ENCODE measurements at places on chromosomes 4 and X.

GRCh38 chrX:97597954-97598353 is 714.2 kb downstream of the RPA4 start:
- DNase-seq, result no peak

DNA sequence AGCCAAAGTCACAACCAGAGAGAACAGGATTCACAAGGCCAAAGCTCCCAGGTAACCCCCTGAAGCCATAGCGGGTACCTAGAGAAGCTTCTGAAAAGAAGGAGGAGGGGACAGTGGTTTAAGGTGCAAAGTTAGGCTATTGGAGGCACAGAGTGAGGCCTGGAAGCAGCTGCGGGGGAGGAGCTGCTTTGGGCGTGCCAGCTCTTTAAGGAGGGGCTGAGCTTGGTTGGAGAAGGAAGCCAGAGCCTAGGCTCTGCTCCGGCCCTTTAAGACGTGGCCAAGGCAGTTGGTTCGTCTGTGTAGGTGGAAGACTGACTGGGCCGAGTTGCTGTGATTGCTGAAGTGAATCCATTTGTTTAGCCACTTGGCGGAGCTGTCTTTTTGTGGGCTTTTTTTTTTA is 1.5 kb downstream of the KLF8 start:
- no peak for DNase-seq

DNA sequence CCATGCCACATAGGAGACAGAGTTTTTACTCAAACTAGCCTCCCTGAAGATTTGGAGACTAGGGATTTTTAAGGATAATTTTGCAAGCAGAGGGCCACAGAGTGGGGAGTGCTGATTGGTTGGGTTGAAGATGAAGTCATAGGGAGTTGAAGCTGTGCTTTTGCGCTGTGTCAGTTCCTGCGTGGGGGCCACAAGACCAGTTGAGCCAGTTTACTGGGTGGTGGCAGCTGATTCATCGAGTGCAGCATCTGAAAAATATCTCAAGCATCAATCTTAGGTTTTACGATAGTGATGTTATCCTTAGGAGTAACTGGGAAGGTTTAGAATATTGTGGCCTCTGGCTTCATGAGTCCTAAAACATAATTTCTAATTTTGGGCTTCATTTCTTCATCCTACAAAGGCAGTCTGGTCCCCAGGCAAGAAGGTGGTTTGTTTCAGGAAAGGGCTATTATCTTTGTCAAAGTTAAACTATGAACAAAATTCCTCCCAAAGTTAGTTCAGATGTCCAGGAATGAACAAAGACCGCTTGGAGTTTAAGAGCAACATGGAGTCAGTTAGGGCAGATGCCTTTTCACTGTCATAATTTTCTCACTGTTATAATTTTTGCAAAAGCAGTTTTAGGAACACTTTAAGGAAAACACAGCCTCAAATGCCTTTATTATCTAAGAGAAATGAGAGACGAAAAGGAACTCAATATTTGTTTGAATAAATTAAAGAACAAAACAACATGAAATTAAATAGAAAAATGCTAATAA is 960.8 kb upstream of the PRKX start:
- no peak for DNase-seq

DNA sequence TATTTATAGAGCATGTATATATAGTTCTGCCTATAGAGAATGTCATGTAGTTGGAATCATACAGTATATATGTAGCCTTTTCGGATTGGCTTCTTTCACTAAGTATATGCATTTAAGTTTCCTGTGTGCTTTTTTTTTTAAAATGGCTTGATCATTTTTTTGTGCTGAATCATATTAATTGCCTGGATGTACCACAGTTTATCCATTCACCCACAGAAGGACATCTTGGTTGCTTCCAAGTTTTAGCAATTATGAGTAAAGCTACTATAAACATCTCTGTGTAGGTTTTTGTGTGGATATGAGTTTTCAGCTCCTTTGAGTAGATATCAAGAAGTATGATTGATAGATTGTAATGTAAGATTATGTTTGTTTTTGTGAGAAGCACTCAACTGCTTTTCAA is 23.8 kb downstream of the PTTG2 start:
- no peak for DNase-seq

GRCh38 chr4:141473952-141474351 is 162.4 kb upstream of the IL15 start:
- DNase-seq, result no peak

GRCh38 chr4:147879676-147880075 is 147.8 kb downstream of the ARHGAP10 start:
- no peak for DNase-seq

GRCh38 chr4:175424111-175424510 is 388.0 kb downstream of the GPM6A start:
- DNase-seq, result no peak

DNA sequence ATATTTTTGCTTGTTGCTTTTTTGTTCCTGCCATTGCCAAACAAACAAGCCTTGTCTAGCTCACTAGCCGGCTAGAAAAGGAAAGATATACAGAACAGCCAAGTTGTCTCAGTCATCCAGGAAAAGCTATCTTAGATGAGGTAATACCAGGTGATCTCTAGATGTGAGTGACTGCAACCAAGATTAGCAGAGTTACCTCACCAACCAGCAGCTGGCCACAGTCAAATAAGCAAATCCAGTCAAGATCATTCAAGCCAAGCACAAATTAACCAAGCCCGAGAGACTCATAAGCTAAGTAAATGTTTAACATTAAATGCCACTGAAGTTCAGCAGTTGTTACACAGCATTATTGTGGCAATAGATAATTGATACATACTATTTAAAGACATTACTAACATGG is 108.6 kb downstream of the CENPC start:
- DNase-seq, result peak; percentile 20

- no peak for DNase-seq
Measured at GRCh38 chr4:142565771-142566170, 280.3 kb downstream of the INPP4B start.

DNA sequence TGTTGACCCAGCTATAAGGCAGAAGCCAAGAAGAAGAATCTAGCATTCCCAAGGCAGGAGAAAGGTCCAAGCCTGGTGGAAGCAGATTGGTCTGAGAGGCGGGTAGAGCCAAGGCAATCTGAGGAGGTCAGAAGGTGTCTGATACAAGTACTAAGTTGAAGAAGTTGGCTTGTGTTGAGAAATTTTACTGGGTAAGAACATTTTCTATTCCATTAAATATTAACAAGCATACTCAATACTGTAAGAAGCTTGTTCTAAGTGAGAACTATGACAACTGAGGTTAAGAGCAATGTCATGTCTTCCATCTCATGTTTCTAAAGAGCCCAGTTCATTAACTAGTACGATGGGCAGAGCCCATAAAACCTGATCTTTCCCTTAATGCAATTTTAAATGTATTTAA is 75.0 kb downstream of the FAM13A start:
- no peak for DNase-seq

- no peak for DNase-seq
Measured at GRCh38 chrX:39904816-39905537, 192.8 kb downstream of the BCOR start.

DNA sequence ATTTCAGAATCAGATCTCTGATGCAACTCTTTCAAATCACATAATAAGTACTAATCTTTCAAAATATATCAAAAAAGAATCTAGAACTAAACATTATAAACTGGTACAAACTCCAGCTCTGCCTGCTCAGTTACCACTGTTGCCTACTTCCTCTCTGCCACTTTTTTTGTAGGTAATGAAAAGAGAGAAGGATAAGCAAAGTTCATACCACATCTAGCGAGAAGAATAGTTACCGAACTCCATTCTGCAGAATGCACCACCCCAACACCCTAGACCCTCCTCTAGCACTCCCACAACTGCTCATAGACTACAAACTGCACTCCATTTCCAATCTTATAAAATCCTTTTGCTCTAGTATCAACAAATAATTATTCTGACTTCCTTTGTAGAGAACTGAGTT is 19.7 kb upstream of the LRBA start:
- no peak for DNase-seq

GRCh38 chr4:158190718-158191117 is 17.9 kb upstream of the GASK1B start:
- DNase-seq, result no peak

DNA sequence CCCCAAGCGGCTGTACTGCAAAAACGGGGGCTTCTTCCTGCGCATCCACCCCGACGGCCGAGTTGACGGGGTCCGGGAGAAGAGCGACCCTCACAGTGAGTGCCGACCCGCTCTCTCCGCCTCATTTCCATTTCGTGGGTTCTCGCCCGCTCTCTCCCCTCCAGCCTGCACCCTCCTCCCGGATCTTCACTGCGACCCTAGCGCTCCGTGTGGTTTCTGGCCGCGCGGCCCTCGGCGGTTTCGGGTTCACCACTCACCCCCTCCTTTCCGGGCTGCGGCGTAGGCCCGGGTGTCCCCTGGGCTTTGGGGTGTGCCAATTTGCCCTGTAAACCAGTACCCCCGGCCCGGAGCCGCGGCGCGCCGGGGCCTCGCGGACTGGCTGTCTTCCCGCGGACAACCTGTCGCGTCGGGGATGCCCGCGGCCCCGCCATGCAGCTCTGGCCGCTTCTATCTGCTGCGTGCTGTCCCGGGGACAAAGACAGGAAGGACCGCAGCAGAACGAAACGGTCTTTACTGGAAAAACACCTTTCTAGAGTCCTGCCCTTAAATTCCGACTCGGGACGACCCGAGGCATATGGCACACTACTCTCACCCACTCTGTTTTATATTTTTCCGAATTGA is 737 bp downstream of the FGF2 start:
- no peak for DNase-seq

DNA sequence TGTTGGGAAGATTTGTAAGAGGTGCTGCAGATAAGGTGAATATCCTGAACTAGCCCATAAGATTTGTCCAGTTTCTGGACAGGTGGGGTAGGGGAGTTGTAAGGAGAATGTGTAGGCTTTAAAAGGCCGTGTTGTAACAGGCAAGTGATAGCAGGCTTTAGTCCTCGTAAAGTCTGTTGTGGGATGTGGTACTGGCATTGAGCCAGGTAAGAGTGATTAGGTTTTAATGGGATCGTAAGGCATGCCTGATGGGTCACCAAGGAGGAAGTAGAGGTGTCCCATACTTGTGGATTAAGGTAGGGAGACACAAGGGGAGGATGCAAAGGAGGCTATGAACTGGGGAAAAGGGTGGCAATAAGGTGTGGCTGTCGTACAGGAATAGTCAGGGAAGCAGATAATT is 256.9 kb upstream of the DKK2 start:
- DNase-seq, result no peak

GRCh38 chrX:132668178-132668577 is 179.3 kb upstream of the MBNL3 start:
- no peak for DNase-seq

DNA sequence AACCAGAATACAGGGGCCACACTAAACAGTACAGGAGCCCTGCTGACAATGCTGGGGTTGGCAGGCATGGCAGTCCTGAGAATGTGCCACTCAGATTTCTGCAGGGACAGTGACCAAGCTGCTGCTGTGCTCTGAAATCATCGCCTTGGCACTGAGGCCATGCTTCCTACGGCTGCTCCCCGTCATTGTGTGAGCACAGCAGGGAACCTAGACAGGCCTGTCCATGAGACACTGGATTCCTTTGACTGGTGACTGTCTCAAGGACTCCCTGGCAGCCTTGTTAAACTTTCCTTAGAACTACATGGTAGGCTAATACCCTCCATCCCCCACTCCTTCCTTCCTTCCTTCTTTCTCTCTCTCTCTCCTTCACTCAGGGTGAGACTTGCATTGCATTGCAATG is 111.4 kb downstream of the LUZP4 start:
- DNase-seq, result no peak

GRCh38 chr4:127179256-127180087 is 453.3 kb upstream of the INTU start:
- no peak for DNase-seq

GRCh38 chrX:39502486-39502885 is 595.3 kb downstream of the BCOR start:
- DNase-seq, result no peak

GRCh38 chr4:29009908-29010307 is 1710.3 kb upstream of the PCDH7 start:
- no peak for DNase-seq

DNA sequence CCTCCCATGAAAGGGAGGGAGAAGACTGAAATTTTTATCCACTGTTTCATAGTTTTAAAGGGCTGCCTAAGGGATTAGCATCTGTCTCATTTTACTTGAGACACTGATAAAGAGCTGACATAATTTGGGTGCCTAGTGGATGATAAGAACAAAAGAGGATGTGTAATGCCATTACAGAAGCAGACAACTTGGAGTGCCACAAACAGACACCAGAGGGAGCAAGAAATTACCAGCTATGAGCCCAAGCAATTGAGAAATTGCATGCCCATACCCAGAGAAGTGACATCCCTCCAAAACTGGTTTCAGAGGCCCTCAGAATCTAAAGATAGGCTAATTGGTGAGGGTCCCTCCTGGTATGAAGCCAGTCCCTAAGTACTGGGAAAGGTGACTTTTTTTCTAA is 38.5 kb upstream of the POU3F4 start:
- DNase-seq, result no peak

DNA sequence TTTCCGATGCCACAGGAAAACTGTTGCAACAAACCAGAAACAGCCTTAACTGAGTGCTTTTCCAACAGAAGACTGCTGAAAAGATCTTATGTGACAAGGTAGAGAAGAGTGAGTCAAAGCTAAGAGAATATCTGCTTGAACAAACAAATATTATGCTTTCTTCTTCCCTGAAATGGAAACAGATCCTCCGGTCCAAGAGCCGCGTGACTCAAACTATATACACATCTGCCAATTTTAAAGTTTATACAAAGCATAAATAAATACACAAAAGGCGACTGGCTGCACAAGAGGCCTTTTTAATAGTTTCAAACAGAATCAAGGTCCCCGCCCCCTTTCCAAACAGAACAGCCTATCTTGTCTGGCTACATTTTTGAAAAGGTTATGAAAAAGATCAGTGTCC is 329.7 kb upstream of the F9 start:
- DNase-seq, result no peak

GRCh38 chr4:74475091-74475800 is 30.3 kb downstream of the AREG start:
- DNase-seq, result no peak

DNA sequence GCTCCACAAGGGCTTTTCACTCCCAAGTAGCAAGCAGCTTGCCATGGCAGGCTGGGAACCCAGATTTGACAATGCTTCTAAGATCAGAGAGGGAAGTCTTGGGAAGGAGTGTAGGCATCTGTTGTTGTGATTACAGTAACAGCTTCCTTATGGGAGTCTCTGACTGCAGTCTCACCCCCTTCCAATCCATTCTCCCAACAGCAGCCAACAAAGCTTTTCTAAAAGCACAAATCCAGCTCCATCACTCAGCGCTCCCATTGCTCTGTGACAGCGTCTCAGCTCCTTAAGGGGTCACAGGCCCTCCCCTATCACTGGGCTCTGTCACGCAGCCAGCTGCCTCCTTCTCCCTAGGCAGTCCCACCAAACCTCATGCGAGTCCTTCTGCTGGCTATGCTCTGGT is 7.1 kb downstream of the IGFBP7 start:
- DNase-seq, result no peak

DNA sequence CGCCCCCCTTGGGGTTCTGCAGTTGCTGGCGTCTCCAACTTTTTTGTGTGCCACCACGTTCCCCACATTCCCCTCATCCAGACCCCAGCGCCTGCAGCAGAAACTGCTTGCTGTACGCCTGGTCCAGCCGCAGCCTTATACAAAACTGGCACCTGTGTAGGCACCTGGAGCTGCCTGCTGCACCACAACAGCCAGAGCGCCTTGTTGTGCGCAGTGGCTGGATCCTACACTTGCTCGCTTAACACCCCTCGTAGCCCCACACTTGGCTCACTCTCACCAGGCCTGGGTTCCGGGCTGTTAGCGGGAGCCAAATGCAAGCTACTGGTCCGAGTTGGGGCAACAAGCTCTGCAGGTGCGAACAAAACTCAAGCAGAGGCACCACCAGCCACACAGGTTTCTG is 136.8 kb downstream of the TECRL start:
- DNase-seq, result no peak

- DNase-seq, result peak; percentile 31
Measured at GRCh38 chr4:168527560-168527959, 30.7 kb downstream of the PALLD start.
